Kidney epithelial cell (primary cell): ENCODE measurements at places on chromosomes 4 and X. TPM values are rescaled to one million over a fixed set of nuclear protein-coding genes. Genes with fewer than 3 reads are reported as not detected.

The MAGEA9B gene
- total RNA-seq: 0.17 TPM in 1 of 2 replicates, not detected in the other

The SOX3 gene
- total RNA-seq: not detected in 2 replicates

The RBM46 gene
- total RNA-seq: 0.04 and 0.21 TPM in 2 replicates

The SSX4 gene
- not detected in 2 replicates for total RNA-seq

The TCP11X2 gene
- 0.14 and 0.42 TPM in 2 replicates for total RNA-seq

The FGF2 gene
- total RNA-seq: 29.1 and 29.4 TPM in 2 replicates

The NR3C2 gene
- total RNA-seq: 2.5 and 6.5 TPM in 2 replicates

The IL1RAPL1 gene
- 0.07 TPM in 1 of 2 replicates, not detected in the other for total RNA-seq
